ENCODE measurements at places on chromosomes 13 and 19.

DNA sequence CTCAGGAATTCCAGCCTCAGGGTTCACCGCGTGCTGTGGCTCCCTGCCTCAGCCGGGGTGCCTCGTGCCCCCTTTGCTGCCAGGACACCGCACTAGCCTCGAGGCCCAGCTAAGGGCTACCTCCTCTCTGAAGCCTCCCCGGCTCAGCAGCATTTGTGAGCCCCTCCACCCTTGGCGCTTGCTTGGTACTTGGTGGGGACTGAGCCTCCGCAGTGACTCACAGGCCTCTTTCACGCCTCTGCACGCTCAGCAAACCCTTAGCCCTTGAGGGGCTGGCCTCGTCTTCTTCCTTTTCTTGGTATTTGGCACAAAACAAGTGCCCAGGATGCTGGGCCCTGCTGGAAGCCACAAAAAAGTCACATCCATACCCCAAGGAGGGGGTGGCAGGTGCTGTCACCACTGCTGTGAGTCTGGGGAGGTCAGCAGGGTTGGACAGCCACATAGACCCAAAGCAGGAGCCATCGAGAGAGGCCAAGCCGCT is 85.4 kb upstream of the TM9SF2 start:
- no peak for DNase-seq

GRCh38 chr13:27362064-27362751 is 62.2 kb upstream of the GTF3A start:
- DNase-seq = peak; percentile 81

- no peak for DNase-seq
Observed at GRCh38 chr13:72648513-72649065, 78.8 kb downstream of the MZT1 start.

DNA sequence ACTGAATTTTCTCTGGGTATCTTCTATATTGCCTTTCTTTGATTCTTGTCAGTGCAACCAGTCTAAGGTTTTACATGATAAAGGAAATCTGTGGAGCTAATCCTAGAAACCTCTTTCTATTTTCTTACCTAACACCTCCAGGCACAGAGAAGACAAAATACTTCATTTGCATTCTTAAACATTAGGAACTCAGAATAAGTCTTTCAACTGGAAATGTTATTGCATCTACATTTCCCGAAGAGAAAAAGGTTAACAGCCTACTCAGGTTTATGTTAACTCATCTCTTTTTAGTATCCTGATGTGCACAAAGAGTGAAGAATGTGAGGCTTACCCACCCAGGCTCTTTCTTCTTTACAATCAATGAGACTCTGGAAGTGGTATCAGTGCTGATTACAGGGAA is 106.7 kb downstream of the PCCA start:
- no peak for DNase-seq

DNA sequence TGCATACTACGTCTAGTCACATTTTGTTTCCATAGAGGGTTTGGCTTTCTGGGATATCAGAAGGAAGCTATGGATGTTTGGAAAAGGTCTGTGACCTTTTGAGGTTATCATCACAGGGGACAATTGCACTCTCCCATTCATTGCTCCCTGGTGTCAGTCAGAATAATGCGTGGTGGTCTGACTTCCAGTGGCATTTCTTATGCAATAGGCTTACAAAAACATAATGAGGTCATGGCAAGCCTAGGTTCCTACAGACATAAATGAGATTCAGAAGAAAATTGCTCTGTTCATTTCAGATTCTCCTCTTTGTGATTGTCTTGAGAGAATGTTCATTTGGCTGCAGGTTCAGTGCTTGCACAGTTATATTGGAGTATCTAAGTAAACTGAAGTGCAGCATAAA is 54.6 kb downstream of the ARHGAP35 start:
- DNase-seq = peak; percentile 71

- DNase-seq = no peak
Observed at GRCh38 chr13:111437417-111437816, 117.0 kb downstream of the TEX29 start.

- no peak for DNase-seq
Observed at GRCh38 chr13:25032160-25032559, 63.8 kb upstream of the PABPC3 start.

GRCh38 chr13:31896427-31896826 is 135.1 kb upstream of the FRY start:
- no peak for DNase-seq

Measured in HuH-7.5 (cell line).